ENCODE measurements at places on chromosomes 16 and 17.

DNA sequence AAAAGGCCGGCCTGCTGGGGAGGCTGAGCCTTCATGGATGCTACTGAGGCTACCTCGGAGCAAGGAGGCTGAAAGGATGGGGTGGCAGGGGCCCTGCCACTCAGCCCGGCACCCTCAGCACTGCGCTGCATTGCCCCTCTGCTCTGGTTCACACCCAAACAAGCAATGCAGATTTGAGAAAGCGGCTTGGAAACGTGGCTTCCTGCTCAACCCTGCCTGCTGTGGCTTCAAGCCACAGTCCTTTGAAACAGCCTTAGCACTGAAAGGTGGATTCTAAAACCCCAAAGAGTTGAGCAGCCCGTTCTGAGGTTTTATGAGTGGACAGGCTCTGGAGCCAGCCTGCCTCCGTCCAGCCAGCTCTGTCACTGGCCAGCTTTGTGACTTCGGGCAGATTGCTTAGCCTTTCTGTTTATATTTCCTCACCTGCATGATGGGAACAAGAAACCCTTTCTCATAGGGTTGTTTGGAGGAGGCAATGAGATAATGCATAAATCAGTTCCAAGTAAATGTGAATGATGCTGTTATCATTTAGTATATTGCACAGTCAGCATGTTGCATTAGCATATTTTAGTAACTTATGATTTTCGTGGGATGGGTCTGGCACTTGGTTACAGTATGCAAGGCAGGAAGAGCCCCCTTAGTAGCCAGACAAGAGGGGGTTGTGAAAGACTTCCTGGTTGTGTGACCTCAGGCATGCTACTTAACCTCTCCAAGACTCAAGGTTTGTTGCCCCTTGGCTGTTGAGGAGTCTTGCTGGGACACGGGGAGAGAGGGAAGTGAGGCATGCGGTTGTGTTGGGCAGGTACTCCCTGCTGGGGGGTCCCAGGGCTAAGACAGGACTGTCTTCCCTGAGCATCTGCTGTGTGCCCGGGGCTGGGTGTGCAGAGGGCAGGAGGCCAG, 23.6 kb downstream of the CRISPLD2 start:
- no peak for DNase-seq

- DNase-seq, result no peak
Measured at GRCh38 chr17:73546114-73546513, 98.1 kb downstream of the SDK2 start.

DNA sequence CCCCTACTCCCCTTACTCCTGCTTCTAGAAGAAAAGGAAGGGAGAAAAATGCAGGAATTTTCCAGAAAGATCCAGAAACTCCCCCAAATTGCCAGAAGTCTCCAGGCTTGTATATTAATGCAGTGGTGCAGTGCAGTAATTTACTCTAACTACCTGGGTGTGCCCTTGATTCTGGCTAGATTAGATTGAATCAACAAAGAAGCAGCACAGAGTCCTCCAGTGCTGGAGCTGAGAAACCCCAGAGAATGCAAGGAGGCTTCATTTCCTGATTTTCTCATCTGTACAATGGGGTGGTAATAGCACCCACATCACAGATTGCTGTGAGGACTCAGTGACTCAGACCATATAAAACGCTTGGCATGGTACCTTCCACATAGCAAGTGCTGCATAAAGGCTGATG, 247.3 kb upstream of the RPL38 start:
- peak; percentile 21 for DNase-seq

DNA sequence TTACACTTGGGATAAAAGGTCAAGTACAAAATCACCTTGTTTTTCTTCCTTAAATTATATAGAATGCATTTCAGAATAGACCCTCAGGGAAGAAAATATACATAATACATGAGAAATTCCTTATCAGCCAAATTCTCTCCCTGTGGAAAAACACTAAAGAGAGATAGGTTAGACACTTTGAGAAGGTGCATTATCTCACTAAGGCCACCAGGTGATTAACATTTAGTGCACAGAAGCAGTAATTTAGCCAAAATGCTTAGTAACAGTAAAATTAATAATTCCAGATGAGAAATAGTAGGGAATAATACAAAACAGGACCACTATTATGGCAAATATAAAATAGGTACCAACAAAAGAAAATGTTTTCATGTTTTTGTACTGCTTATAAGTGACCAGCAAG, 185.3 kb upstream of the C17orf78 start:
- no peak for DNase-seq

DNA sequence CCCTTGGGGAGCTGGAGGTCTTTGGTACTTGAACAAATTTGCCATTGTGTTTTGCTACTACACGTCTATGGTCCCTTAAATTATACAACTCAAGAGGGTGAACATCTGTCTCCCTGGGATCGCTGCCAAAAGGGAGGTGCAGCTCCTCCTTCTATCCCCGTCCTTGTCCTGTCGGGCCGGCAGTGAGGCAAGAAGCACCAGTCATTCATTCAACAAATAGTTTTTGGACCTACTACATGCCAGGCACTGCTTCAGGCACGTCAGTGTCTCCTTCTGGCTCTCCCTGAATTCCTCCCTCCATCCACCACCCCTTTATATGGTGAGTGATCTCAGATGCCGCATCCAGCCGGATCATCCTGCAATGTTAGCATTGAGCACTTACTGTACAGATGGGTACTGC, 2.2 kb upstream of the RPL38 start:
- DNase-seq, result peak; percentile 53

GRCh38 chr17:7834542-7834956, 532 bp downstream of the KDM6B start:
- DNase-seq, result no peak

- peak; percentile 77 for DNase-seq
Measured at GRCh38 chr17:52106638-52107261, 51.8 kb downstream of the CA10 start.

All from PC-3 (cell line).